Endodermal cell (in vitro differentiated cells): ENCODE measurements at places on chromosomes 2 and 18.

DNA sequence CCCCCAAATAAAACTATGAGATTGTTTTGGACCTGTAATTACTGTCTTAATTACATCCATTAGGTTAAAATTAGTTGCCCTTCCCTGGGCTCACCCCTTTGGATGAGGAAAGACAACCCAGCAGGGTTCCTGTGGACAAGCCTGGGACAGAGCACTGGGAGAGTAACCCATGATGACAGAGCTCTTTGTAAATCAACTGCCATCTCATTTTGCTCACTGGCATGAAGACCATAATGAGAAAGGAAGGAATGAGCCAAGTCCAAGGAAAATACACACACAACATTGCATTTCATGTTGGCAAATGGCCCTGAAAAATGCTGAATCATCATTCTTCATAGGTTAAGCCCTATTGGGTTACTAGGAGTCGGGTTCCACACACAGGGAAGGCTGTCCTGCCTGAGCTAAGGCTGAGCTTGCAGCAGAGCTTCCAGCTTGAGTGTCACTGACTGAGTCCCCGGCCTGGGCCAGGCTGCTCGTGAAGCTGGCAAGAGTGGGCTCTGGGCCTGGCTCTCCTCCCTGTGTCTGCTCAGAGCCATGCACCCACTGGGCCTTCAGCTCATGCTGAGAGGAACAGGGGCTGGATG lies 94.1 kb upstream of the ACAA2 start:
- peak; percentile 52 for DNase-seq

DNA sequence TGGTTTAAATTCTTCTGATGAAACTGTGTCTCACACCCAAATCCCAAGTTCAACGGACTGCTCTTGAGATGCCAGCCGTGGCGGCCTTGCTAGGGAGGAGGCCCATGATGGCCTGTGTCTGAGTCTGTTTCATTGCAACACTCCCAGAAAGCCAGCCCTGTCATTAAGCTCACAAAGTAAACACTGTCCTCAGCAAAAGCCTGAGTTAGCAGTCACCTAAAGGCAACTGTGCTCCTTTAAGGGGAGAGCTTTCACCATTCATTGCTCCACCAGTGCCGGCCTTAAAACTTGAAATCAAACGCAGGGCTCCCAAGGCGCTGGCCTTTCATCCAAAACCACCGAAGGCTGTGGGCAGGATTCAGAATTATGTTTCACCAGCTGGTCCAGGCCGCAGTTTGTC lies 42.5 kb upstream of the PPP1CB start:
- DNase-seq = no peak

GRCh38 chr2:104848526-104848925 lies 5.4 kb upstream of the POU3F3 start:
- DNase-seq = no peak

DNA sequence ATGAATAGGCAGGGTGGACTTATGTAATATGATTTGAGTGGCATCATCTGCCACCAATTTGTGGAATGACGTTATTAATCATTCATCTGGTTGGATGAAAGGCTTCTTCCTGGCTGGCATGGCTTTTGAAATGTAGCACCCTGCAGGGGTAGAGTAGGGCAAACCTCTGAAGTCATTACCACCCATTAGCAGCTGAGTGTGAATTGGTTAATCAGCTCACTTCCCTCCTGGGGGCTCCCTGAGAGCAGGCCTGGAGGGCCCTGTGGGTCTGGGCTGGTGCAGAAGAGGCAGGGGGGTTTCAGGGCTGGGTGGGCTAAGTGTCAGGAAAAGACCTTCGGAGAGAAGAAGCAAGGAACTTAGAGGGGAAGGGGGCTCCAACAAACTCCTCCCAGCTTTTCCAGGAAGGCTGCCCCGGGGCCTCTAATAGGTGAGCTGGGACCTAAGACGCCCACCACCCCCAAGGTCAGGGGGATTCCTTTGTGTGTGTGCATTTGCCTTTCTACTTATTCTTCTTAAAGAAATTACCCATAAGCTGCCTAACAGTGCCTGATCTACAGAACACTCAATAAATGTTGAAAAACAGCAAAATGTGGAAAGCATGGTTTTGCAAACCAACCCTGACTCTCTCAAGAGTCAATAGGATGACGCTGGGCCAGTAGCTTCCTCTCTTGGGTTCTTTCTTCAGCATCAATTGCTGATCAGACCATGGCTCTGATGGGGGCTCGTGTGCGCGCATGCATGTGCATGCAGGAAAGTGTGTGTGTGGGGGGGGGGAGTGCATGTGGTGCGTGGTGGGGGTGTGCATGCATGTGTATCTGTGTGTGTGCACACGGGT lies 49.7 kb upstream of the ZNF516 start:
- peak; percentile 76 for DNase-seq

DNA sequence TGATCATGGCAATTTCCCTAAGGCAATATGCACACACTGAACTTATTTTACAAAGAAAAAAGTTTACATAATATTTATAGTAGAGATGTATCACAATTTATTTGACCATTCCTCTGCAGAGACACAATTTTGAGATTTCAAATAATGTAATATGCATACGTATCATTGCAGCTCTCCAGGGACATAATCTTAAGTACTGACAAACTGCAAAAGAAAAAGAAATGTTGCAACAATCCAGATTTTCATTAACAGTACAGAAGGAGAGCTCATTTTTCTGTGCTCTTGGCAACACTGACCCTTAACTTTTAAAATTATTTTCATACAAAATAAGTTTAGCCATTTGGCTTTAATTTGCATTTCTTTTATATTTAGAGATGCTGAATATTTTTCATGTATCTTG lies 710.2 kb upstream of the SLC39A10 start:
- DNase-seq = no peak

DNA sequence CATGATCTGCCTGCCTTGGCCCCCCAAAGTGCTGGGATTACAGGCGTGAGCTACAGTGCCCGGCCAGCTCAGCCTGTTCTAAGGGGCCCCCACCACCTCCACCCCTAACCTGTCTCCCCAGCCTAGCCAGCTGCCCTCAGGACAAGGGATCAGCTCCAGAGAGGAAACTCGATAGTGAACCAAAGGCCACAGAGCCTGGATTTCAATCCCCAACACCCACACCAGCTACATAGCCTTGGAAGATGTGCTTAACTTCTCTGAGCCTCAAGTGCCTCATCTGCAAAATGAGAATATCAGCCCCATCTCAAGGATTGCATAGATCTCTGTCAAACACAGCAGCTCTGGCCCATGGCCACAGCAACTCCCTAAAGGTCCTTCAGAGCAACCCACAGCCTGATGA lies 32.0 kb downstream of the BIN1 start:
- DNase-seq = no peak

- DNase-seq = no peak
Measured at GRCh38 chr18:24600076-24600654, 139.7 kb downstream of the HRH4 start.

DNA sequence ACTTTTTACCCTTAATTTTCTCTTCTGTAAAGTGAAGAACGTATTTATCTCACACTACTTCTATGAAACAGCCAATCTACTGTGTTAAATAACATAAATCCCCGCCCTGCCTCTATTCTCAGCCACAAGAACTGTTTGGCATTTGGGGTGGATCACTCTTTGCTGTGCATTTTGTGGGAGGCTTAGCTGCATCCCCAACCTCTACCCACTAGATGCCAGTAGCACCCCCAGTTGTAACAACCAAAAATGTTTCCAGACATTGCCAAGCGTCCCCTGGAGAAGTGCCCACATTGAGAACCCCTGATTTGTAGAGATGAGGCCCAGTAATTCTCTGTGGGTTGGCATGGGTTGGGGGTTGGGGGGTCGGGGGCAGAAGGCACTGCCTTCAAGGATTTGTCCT lies 94.7 kb upstream of the BOD1L2 start:
- DNase-seq = no peak

GRCh38 chr2:239927424-239927981 lies 97.6 kb downstream of the NDUFA10 start:
- peak; percentile 48 for DNase-seq
